ENCODE measurements at places on chromosomes 6 and 20.

DNA sequence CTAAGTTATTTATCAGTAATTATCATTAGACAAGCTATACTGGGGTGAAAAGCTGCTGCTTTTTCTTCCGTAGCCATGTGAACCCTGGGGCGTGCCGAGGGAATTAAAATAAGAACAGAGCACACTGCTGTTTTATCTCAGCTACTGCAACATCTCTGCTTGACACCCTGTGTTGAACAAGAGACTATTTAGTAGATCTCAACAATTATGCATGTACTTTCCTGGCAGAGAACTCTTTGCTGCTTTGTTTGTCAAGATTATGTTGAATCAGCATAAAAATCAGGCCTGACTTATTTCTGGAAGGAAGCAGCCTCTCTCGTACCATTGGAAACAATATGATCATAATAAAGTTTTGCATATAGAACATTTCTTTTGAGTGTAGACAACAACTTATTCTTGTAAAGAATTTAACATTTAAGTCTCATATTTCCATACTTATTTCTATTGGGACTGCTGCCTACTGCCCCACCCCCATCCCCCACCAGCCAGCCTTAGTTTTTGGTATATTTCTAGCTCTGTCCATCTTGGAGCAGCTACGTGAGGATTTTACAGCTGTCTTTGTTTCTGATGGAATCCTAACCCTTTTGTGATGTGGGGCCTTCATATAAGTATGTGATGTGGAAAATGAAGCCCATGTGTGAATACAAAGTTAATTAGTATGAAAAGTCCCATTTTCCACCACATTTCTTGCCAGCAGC lies 1011.4 kb downstream of the KIF16B start:
- no peak for DNase-seq

- DNase-seq, result no peak
These were observed 576.4 kb downstream of the HTR1B start for GRCh38 chr6:76886900-76887299.

GRCh38 chr20:24651171-24651975 lies 181.9 kb downstream of the SYNDIG1 start:
- DNase-seq, result peak; percentile 91

DNA sequence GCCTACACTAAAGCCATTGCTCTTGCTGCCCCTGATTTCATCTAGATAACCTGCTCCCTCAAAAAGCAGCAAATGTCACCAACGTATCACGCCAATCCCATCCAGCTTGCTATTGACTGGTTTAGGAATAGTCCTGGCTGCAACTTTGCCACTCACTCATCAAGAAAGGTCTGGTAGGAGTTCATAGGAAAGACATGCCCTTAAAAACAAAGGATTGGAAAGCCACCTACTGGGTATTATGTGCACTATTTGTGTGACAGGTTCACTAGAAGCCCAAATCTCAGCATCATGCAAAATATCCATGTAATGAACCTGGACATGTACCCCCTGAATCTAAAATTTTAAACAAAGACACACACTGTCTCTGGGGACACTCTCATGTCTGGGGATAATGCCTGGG lies 170.4 kb upstream of the COL21A1 start:
- DNase-seq, result no peak

DNA sequence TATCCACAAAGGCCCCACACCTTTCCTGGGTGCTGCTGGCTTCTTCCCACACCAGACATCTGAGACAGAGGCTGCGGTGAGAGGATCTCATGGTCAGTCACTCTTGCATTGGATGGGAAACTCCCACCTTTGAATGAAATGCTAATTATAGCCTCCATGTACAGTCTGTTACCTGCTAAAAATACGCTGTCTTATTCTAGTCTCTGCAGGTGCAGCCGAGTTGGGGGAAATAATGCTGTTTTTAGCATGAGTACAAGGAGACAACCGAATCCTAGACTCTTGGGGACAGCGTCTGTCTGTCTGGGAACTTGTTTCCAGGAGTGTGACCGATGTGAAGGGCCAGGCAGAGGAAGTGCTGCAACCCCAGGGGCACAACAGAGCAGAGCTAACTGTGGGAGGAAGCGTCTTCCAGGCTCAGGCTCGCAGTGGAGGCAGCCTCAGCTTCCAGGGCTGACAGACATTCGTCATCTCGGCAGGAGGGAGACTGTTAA lies 286.2 kb downstream of the PREX1 start:
- no peak for DNase-seq

- DNase-seq, result no peak
These were observed 37.4 kb upstream of the E2F3 start for GRCh38 chr6:20364327-20364726.

DNA sequence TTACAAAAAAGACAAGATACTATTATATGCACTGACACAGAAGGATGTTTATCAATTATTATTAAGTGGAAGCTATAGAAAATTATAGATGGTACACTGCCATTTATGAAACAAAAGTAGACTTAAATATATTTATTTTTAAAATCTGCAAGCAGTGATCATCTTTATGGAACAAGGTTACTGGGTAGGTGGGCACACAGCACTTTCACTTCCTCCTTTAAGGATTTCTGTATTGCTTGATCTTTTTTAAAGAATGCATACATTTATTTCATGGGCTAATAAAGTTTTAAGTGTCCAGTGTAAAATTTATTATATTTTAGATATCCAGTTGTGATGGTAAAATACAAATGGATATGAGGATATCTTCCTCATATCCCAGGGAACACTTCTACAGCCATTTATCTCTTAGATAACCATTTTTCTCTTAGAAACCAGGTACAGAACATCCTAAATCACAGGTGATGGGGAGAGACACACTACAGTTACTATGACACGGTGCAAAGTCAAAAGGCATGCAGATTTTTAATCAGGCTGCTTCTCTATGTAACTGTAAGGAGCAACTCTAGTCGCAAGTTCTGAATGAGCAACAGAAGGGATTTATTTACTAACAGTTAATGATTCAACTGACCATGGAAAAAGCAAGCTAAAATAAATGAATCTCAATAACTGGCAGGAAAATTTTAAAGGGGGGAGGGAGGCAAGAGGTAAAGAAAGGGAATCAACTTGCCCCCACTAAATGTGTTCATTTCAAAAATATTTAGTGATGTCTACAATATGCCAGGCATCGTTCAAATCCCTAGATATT lies 2.2 kb downstream of the FBXL4 start:
- no peak for DNase-seq

Data from AG09309 (cell line).